ENCODE measurements at places on chromosomes 1 and 21. TPM values are rescaled to one million over a fixed set of nuclear protein-coding genes. Genes with fewer than 3 reads are reported as not detected.
A peak's percentile ranks its signal among the peaks of the same experiment; 100 is the strongest.

DNA sequence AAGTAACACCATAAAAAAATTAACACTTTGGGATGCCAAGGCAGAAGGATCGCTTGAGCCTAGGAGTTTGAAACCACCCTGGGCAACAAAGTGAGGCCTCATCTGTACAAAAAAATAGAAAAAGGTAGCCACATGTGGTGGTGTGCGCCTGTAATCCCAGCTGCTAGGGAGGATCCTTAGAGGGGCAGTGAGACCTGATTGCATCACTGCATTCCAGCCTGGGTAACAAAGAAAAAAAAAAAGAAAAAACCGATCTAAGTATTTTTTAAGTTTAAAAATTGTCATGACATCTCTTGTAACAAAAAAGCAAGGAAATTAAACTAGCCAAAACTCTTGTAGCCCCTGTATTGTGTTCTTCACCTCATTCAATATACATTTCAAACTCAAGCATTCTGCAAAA lies 39.5 kb downstream of the ZZZ3 start:
- no peak for ATAC-seq

GRCh38 chr1:18548643-18549042 lies 67.9 kb downstream of the KLHDC7A start:
- ATAC-seq, result peak; percentile 29

- ATAC-seq, result no peak
Observed at GRCh38 chr21:28789523-28789922, 203.2 kb downstream of the LTN1 start.

- ATAC-seq, result no peak
Observed at GRCh38 chr1:37174876-37175275, 140.6 kb upstream of the GRIK3 start.

Gene GGPS1
- 49.4 TPM for total RNA-seq

Gene MANEAL
- 42.9 TPM for total RNA-seq

DNA sequence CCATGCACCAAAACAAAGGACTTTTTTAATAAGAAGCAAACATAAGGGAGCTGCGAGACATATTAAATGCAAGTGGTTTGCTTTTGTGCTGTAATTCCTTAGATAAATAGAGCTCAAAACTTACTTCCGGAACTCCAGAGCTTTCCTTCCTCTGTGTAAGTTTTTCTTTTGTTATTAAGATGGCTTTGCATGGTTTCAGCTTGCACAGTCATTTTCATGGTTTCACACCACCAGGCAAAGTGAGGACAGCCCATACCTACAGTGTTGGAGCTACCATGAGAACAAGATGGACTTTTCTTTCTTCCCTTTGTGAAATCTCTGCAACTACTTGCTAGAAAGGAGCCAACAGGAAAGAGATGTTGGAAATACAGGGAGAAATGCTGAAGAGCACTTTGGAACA lies 368.0 kb downstream of the SETD4 start:
- no peak for ATAC-seq

DNA sequence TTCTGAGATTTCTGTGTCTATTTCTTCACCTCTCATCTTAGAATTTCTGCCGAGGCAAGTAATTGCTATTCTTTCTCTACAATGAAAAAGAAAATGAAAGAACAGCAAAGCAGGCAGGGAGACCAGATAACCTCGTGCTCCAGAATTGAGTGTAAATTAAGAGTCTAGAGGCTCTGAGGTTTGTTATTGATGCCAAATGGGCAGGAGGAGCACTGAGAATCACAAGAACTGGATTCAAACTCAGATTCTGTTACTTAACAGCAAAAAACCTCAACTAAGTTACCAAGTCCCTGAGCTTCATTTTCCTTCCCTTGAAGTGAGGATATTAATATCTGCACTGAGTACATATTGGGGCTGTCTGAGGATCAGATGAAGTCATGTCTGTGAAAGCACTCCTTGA lies 5.5 kb upstream of the DDR2 start:
- peak; percentile 5 for ATAC-seq

GRCh38 chr1:154983776-154984466 lies 777 bp downstream of the FLAD1 start:
- ATAC-seq, result no peak

- ATAC-seq, result no peak
Observed at GRCh38 chr1:169027607-169028320, 78.7 kb upstream of the ATP1B1 start.

DNA sequence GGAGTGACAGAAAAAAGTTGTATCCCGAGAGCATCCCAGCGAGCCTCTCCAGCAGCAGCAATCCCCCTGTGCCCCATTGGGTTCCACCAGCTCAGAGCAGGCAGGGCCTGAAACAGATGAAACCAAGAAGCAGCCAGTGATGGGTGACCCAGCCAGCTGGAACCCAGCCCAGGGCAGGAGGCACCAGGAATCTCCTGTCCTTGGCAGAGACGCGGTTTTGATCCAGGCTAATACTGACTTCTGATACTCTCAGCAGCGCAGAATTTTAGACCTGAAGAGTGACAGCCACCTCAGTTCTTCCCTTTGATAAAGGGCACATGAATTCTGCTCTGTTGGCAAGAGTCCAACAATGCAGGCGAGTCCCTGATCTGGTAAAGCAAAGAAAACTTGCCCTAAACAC lies 11.4 kb upstream of the OLIG1 start:
- no peak for ATAC-seq

GRCh38 chr1:189103956-189104355 lies 1373.7 kb downstream of the BRINP3 start:
- ATAC-seq, result no peak

GRCh38 chr1:31769720-31770390 lies 5.7 kb upstream of the ADGRB2 start:
- ATAC-seq, result no peak

DNA sequence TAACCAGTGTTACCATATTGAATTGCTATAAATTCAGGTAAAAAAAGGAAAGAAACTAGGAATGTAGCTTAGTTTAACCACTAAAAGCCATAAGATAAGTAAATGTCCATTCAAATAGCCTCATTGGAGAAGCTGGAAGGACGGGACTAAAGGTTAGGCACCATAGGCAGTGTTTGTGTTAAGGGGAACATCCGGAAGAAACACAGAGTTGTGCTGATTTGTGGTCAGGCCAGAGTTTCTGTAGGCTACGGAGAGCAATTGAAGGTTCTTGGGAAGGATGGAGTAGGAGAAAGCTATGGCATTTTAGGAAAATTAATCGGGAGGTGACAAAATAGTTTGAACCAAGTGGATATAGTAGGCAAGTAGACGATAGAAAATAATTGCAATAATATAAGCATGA lies 1.3 kb upstream of the KCNJ10 start:
- ATAC-seq, result no peak

GRCh38 chr1:162177126-162177525 lies 107.6 kb downstream of the NOS1AP start:
- ATAC-seq, result peak; percentile 32

GRCh38 chr1:246705368-246705767 lies 18.8 kb upstream of the SCCPDH start:
- ATAC-seq, result peak; percentile 74

GRCh38 chr21:45294509-45295291 lies 7.0 kb upstream of the POFUT2 start:
- peak; percentile 72 for ATAC-seq

Gene LGR6
- total RNA-seq, result 0.71 TPM

DNA sequence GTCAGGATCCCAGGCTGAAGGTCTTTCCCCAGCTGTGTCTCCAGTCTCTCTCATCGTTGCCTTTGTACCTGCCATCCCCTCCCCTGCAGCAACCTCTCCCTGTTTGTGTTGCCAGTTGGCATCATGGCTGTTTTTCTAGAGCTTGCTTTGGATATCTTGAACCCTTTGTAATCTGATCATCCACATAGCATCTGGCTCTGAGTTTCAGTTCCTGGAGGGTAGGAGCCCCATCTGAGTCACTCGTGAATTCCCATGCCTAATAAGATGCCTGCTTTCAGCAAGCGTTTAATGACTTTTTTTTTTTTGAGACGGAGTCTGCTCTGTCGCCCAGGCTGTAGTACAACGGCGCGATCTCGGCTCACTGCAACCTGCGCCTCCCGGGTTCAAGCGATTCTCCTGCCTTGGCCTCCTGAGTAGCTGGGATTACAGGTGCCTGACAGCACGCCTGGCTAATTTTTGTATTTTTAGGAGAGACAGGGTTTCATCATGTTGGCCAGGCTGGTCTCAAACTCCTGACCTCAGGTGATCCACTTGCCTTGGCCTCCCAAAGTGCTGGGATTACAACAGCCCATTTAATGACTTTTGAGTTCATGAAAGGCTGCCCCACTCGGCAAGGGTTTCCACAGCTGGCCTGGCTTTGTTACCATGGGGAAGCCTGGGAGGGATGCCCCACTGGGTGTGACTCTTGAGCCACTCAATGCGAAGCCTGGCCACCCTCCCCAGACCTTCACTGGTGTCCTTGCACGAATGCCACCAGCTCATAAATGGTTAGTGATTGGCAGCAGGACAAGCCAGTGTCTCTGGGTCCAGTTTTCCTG lies 11.9 kb downstream of the ALPL start:
- ATAC-seq, result peak; percentile 23

GRCh38 chr1:165639821-165640623 lies 9.0 kb downstream of the MGST3 start:
- no peak for ATAC-seq

Gene PGLYRP4
- 0.27 TPM for total RNA-seq

DNA sequence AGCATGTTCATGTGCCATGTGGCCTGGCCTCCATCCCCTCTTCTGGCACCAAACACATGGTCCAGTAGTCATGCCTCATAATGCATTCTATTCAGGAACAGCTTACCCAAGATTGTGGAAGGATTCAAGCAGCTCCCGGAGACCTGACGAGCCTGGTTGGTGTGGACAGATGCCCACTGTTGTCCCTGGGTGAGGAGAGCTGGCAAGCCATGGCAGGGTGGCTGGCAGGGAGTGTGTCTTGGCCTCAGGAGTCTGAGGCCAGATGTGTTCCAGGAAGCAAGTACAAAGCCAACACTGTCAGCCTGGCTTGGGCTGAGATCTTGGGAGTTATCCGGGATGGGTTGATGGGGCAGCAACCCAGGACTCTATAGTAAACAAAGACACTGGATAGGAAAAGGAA lies 7.3 kb upstream of the FABP3 start:
- no peak for ATAC-seq

DNA sequence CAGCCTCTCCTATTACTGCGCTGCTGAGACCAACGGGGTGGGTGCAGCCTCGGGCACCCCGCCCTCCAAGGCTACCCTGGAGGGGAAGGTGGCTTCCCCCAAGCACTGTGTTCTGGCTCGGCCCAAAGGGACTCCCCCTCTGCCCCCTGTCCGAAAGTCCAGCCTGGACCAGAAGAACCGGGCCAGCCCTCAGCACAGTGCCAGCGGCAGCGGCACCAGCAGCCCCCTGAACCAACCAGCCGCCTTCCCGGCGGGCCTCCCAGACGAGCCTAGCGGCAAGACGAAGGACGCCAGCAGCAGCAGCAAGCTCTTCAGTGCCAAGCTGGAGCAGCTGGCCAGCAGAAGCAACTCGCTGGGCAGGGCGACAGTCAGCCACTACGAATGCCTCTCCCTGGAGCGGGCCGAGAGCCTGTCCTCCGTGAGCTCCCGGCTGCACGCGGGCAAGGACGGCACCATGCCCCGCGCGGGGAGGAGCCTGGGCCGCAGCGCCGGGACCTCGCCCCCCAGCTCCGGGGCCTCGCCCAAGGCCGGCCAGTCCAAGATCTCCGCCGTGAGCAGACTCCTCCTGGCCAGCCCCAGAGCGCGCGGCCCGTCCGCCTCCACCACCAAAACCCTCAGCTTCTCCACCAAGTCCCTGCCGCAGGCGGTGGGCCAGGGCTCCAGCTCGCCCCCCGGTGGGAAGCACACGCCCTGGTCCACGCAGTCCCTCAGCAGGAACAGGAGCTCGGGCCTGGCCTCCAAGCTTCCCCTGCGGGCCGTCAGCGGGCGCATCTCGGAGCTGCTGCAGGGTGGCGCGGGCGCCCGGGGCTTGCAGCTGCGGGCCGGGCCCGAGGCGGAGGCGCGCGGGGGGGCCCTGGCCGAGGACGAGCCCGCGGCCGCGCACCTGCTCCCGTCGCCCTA lies 533.1 kb downstream of the KIF26B start:
- ATAC-seq, result no peak

DNA sequence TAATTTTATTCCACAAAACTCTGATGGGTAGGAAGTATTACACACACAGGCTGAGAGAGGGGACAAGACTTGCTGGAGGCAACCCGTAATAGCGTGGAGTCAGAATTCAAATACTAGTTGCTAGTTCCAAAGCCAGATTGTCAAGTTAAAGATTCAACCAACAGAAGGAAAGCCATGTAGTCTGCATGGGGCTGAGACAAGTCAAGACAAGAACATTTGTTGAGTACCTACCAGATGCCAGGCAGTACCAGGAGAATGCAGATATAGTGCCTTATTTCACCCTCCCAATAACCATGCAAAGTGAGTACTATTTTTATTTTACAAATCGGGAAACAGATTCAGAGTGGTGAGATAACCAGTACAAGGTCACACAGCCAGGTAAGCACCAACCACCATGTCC lies 110.4 kb upstream of the SPATA6 start:
- no peak for ATAC-seq

DNA sequence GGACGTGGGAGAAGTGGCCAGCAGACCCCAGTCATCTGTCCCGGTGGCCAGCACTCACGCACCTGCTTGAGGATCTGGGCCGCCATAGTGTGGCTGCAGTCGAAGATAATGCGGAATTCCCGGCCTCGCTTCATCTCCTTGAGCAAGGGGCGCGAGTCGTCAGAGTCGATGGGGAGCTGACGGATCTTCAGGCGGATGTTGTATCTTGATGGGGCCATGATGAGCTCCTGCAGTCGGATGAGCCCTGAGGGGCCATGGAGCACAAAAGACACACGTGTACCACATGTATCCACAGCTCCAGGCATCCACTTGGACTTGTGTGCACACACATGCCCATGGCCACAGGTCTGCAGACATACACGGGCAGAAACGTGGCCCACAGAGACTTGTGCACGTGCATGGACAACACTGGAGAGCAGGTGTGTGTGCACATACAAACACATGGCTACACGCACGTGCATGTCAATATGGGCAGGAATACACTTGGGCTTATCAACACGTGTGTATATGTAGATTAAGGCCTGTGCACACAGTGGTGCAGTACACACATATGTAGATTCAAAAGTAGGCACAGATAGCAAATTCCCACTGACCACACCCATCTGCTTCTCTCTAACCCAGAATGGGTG lies 162.1 kb downstream of the GRIK3 start:
- no peak for ATAC-seq

Gene TCHH
- 0.27 TPM for total RNA-seq

DNA sequence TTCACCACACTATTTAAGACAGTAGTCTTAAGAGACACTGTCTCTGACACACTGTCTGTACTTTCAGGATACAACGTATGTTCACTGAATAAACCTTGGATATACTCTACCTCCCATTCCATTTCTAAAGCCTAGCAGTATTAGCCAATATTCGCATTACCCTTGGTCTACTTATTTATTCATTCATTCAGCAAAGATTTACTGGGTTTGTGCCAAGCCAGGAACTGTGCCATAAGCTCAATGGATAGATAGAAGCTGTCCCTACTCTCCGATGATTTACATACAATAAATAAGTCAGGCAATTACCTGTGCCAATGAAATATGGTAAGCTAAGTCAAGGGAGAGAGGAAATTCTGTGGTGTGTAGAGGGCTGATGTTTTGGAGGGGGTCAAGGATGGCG lies 195.2 kb upstream of the RAB4A start:
- peak; percentile 46 for ATAC-seq
